ENCODE measurements at places on chromosomes 16 and 17.
A peak's percentile ranks its signal among the peaks of the same experiment; 100 is the strongest.

DNA sequence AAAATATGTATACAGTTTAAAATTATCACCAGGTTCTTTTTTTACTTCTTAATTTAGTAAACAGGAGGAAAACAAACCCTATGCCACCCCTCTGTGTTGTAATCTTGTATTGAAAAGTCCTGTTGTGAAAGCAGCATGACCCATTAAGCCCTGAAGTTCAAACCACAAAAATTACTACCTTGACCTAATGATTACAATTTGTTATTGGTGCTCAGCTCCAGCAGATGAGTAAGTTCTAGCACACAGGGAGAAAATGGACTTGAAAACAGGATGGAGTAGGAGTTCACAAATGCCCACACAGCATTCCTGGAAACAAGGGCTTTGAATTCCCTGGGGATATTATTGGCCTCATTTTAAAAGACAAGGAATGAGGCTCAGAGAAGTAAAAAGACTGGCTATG is 505.8 kb upstream of the ERCC4 start:
- DNase-seq = no peak

DNA sequence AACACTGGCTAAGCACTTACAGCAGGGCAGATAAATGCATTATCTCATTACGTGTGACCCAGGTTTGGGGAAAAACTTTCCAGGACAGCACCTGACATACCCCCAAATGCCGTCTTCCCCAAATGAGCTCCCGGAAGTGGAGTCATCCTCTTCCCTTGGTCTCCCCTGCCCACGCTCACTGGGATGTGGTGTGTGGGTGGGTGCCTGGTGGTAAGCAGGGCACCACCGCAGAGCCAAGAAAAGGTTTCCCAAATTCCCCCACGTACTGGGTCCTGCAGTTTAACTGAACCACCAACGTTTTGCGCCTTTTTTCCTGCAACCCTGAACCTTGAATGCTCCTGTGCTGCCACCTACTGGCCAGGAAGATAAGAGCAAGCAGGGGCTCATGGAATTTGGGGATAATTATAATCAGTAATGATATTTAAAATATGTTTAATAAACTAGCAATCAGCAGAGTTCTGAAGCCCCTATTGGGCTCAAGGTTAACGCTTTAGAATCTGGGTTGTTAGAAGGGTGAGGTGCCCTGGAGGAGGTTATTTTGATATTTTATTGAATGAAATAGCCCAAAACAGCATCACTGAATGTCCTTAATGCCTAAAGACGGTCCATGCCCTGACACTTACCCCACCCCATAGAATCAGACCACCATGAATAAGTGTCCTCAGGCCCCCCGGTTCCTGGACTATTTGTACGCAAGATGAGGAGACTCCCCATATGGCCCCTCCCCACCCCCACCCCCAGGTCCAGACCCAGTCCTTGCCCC is 8.0 kb downstream of the SPPL2C start:
- DNase-seq = peak; percentile 65

DNA sequence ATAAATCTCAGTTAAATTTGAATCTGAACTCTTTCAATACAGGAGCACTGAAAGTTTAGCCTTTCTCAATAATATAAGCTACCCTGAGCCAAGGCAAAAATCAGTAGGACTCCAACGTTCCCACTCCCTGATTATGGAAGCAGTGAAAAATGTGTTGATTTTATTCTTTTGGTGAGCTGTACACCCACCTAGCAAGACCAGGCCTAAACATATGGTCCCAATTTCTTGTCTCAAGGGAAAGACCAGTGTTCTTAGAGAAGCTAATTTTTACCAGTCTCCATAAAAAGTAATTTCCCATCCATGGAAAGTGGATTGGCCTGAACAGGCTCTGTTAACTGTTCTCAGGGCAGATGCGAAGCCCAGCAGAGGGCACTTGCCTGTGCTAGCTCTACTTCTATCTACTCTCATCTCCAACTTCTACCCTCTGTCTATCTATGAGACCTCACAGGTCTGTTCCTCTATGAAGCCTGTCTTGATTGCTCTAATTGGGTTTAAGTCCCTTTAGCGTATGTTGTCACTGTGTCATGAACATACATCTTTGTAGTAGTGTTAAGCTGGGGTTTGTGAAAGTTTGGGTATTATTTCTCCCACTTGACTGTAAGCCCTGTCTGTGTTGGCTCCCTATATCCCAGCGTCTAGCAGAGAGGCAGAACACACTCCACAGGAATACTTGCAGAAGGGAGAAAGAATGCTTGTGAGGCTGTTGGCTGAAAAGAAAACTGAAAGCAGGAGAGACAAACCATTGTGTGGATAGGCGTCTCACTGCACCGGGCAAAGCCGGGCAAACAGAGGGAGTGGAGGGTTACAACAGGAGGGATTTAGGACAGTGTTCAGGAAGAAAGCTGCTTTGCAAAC is 167.1 kb upstream of the MAF start:
- no peak for DNase-seq

GRCh38 chr16:58293449-58293848 is 1.4 kb downstream of the PRSS54 start:
- DNase-seq = no peak

- no peak for DNase-seq
These were observed 285.8 kb downstream of the WWOX start for GRCh38 chr16:78385086-78385805.

DNA sequence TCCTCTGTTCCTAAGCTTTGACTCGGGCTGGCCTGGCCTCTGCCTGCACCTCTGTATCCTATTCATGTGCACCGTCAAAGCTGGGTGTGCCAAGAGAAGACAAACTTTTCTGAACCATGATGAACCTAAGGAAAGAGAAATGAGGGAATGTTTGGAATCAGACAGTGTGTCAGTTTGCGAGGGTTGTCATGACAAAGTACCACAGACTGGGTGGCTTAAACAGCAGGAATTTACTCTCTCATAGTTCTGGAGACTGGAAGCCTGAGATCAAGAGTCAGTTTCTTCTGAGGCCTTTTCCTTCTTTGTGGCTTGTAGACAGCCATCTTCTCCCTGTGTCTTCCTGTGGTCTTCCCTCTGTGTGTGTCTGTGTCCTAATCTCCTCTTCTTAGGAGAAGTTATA is 129.0 kb downstream of the KATNIP start:
- no peak for DNase-seq

- DNase-seq = no peak
These were observed 80.2 kb downstream of the CACNG1 start for GRCh38 chr17:67124450-67125148.

DNA sequence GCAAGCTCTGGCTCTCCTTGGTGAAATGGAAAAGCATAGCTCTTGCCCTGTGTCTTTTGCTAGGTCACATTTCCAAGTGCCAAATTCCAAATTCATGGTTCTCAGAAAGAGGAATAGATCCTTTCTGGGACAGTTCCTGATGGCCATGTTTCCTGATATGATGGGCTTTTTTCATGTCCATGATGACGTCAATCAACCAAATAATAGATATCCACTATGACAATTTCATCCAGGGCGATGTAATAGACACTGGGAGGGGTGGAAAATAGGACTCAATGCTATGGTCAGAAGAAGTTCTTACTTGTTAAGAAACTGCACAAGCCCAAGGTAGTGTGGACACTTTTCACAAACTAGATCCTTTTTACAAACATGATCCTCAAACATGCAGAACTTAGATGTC is 549 bp upstream of the KRT33A start:
- no peak for DNase-seq

DNA sequence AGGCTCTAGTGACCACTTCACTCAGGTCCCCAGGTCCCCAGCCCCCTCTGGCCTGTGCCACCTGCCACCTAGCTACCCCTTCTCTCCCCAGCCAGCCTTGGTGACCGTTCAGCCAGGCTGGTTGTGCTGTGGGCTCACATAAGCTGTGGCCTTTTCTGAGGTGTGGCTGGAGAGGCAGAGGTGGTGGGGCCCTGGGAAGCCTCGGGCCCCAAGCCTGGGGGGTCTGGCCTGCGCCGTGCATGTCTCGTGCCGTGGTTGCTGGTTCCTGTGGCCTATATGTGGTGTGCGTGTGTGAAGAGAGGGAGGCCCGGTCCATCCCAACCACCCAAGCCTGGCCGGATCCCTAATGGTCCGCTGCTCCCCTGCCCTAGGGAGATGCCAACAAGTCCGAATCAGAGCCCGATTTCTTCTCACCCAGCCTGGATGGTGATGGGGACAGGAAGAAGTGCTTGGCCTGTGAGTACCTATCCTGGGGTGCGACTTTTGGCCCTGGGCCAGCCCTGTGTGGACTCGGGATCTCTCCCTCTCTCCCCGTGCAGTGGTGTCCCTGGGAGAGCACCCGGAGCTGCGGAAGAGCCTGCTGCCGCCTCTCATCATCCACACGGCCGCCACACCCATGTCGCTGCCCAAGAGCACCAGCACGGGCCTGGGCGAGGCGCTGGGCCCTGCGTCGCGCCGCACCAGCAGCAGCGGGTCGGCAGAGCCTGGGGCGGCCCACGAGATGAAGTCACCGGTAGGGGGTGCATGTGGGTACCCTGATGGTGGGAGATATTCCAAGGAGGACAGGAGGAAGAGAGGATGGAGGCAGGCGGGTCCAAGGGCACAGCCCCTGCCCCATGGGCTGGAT is 35.9 kb downstream of the CACNA1G start:
- no peak for DNase-seq

- DNase-seq = no peak
These were observed 55.9 kb downstream of the CDK12 start for GRCh38 chr17:39517224-39517623.

DNA sequence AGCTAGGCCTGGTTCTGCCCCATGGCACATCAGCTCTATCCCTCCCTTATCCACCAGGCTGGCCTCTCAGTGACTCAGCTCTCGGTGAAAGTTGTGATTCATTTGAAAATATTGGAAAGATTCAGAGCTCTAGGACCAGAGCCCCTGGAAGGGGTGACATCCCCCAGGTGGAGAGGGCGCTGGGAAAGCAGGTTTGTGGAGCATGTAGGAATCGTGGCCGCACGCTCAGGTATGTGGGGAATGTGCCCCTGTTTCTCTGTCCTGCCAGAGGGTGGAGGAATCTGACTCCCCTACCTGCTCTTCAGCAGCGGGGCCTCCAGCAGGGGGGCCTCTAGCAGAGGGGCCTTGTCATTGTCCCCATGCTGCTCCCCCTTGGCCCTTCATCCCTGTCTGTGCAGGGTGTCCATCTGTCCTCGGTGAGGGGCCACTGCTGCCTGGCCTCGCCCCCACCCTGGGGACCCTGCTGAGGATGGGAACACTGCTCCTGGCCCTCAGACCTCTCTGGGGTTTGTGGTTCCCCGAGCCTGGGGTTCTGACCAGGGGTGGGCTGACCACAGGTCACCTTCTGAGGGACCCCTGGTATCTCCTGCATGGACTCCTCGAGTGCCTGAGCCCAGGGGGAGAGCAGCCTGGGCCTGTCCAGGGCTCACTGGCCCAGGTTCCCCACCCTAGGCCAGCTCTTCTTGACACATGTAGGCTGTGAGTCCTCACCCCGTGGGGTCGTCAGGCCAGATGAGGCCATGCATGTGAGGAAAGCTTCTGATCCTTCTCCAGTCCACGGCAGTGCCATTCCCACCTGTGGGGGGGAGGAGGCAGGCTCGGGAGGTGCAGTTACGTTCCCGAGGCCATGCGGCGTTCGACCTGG is 47.5 kb downstream of the NT5M start:
- DNase-seq = peak; percentile 53

GRCh38 chr16:26491962-26492361 is 574.8 kb upstream of the C16orf82 start:
- DNase-seq = no peak

DNA sequence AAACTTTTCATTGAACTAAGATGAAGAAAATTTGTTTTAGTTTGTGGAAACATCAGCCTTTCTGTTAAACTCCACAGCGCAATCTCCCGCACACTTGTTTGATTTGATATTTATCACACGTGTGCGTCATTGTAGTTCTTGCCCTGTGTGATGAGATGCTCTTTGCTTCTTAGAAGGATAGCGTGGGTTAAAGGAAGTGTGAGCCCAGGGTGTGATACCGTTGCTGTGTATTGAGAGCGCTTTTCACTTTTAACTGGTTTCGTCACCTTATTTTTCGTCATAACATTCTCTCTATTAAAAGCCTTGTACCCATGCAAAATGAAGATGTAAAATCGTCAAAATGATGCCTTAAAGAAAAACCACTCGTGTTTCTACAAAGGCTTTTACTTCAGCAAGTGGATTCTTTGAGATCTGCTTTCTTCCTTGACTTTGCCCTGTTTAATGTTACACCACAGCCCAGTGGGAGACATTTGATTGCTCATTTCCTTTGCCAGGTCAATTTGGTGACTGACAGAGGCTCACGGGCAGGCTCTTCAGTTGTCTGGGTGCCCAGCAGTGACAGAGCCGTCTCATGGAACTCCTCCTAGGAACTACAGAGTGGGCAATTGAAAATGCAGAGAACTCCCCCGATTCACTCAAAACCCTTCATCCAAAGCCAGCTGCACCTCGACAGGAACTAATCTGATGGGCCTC is 61.1 kb downstream of the RPA1 start:
- no peak for DNase-seq

- no peak for DNase-seq
These were observed 119.6 kb upstream of the PMFBP1 start for GRCh38 chr16:72291531-72291981.

DNA sequence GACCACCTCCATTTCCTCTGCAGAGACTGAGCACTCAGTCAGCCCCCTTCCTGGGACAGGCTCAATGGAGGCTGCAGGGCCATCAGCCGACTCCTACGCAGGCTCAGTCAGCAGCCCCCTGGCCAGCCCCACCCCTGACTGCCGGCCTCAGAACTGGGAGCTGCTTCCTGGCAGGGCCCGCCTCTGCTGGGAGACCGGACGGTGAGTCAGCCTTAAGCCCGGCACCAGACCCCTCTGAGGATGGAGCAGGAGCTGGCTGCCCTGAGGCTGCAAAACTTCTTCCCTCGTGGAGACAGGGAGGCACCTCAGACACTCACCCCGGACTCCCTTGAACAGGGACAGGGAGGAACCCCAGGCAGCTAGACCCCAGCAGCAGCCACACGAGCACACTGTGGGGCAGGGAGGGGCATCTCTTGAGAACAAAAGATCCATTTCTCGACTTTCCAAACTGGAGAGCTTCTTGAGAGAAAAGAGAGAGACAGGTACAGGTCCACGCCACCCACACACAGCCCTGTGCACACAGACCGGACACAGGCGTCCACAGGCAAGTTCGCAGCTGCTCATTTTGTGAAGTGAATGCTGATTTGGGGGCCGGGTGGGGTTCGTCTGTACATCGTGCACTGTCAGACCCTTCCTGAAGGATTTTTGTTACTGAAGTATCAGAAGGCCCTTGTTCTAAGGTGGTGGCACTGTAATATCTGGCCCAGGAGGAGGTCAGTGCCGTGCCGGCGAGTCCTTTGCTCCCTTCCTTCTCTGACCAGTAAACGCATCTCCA is 1.3 kb upstream of the TUBB3 start:
- no peak for DNase-seq

DNA sequence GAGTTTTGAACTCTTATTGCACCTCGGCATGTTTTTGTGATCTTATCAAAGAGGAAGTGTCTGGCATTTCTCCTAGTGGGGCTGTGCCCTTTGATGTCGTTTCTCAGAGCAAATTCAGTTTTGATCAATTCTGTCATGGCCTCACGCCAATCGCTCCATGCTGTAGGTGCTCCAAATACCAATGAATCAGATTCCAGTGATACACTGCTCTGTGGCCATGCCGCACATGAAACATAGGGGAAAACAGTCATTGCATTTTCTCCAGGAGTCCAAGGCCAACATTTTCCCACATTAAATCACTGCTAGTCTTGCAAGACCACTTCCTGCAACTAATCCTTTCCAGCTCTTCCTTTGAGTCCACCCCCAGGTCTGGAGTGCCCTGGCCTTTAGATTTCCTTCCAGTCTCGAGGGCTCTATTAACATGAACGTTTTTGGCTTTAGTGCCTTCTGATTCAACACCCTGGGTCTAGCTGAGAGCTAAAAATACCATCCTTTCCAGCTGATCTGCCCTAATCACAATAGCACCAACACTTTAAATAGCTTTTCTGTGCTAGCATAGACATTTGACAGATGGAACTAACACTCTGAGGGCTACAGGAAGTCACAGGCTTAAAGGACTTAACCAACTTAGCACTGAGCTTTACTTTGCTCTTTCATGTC is 18.2 kb upstream of the RASL10B start:
- no peak for DNase-seq
